ENCODE measurements at places on chromosomes 12 and 14. TPM values are rescaled to one million over a fixed set of nuclear protein-coding genes. Genes with fewer than 3 reads are reported as not detected.

- DNase-seq, result no peak
These were observed 681.0 kb downstream of the RPL10L start for GRCh38 chr14:45970621-45971020.

- DNase-seq, result no peak
These were observed 15.2 kb downstream of the DPF3 start for GRCh38 chr14:72878746-72879145.

DNA sequence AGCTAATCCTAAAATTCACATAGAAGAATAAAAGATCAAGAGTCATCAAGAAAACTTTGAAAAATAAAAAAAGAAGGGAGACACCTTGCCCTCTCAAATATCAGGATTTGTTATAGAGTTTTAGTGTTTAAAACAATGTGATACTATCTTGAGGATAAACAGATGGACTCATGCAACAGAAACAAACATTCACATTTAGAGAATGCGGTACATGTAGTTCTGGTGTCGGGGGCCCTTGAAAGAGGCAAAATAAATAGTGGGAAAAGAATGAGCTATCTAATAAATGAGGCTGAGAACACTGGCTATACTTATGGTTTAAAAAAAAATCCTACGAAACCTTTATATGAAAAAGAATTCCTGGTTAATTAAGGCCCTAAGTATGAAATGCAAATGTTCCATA, 127.7 kb downstream of the LLPH start:
- DNase-seq, result no peak

DNA sequence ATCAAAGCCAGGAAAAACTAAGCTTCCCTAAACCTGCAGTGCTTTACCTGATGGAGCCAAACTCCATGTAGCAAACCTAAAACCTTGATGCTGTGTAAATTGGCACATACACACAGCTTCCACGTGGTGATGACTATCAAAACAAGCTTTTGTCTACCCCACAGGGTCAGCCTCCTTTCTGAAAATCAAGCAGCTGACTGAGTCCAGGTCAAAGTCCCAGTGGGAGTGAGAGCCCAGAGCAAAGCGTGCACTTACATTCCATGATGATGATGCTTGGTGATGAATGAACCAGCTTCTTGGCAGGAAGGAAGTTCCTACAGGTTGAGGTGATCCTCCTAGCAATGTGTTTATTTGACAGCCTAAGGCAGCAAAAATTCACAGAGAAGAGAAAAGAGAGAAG, 630.0 kb upstream of the TBX3 start:
- no peak for DNase-seq

DNA sequence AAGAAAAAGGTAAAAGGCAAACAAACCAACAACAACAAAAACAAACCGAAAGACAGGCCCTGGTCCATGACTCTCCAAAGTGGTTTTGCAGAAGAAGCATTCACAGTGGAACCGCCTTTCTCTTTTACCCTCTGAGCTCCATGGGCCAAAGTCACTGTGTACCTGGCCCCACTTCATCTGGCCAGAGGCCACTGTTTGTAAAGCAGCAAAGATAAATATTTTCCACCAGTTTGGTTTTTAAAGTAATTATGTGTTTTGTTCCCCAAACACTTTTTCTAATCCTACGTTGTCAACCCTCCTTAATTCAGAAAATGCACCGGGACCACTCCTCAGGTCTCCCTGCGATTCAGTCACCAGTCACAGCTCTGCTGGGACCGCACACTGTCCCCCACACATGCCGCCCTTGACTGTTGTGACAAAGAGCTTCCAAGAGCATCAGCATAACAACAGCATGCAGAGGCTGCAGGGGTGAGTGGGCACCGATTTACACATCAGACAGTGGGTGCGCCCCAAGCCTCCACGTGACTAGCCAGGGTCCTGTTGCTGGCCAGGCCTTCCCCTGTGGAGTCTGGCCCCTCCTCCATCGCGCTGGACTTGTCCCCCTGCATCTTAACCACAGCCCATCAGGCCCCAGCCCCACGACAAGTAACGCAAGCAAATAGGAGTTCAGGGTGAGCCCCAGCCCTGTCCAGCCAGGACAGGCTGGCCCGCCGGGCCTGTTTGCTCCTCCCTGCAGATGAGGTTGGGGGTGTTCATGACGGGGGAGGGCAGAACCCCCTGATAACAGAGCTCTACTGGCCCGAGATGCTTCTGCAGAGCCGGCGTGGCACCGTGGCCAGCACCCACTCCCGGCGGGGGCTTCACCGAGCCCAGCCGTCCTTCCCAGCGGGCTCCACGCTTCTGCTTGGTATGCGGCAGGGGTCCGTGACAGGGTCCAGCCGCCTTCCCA, 65.2 kb upstream of the DIO3 start:
- DNase-seq, result no peak

APOLD1 gene
- 63.8 TPM for total RNA-seq
